ENCODE measurements at places on chromosomes 16 and 17. TPM values are rescaled to one million over a fixed set of nuclear protein-coding genes. Genes with fewer than 3 reads are reported as not detected.

- DNase-seq: peak; percentile 88
Measured at GRCh38 chr17:64130559-64131001, 636 bp upstream of the ERN1 start.

- DNase-seq: no peak
Measured at GRCh38 chr17:6437466-6437865, 2.5 kb upstream of the AIPL1 start.

DNA sequence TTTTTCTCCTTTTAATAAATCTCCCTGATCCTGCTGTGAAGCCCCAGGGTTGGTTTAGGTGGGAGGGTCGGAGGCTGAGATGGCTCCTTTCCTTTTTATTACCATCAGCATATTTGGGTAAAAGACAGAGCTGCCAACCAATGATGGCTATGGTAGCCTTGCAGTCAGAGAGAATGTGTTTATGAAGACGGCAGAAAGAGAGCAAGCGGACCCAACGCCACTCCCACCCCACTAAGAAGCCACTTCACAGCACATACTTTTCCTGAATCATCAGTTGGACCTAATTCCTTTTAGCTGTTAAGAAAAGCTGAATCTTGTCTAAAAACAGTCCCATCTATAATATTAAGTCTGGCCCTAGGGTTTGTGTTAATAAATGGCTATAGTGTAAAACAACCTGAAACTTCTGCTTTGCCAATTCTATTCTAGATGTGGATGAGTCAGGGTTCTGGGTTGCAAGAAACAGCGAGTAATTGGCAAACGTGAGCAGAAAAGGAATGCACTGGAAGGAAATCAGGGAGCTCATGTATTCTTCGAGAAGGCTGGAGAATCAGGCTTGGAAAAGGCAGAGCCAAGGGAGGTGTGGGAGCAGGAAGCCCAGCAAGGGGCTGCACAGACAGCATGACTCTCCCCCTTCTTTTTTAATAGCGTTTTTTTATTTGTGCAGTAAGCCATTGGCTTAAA is 34.0 kb upstream of the PRKCA start:
- peak; percentile 64 for DNase-seq

DNA sequence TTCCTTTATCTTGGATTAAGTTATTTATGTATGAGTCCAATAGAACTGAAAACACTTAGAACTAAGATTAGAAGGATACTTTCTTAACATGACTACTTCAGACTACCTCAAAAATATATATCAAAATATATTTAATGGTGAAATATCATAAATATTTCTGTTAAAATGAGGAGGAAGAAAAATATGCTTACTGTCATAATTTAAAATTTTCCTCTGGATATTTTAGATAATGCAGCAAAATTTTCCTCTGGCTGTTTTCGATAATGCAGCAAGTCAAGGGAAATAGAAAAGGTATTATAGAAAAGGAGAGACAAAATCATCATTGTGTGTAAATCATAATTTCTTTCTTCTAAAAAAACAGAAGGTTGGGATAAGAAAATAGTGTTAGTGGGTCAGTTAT is 263.3 kb downstream of the HS3ST3A1 start:
- DNase-seq: no peak

DNA sequence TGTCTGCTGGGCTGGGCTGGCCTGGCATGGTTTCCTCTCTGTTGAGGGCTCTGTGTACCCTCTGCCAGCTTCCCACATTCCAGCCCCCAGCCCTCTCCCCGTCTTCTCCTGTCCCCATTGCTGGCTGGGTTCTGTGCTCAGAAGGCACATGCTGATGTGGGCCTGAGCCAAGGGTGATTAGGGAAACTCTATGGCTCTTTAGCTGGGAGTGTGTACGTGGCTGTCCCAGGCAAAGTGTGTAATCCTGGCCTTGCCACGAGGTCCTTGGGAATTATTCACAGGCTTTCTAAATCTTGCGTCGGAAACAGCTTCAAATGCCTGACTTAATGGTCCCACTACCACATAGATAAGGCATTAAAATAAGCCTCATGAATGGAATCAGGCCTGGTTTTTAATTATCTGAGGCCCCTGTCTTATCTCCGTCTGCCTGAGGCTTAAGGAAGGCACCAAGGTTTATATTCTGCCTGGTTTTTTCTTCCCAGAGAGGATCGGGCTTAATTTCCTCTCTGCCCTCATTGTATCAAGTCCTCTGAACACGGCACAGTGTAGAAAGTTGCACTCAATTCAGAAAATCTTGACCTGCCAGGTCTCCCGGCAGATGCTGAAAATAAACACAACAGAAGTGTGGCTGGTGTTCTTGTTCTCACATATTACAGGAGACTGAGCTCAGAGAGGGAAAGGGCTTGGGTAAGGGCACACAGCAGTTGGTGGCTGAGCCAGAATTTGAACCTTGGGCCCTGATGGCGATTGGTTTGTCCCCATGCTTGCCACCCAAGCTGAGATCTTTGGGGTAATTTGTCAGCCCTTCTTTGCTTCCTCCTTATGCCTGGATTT is 52.9 kb upstream of the LGALS9 start:
- no peak for DNase-seq

GRCh38 chr17:77817953-77818352 is 140.6 kb upstream of the TNRC6C start:
- DNase-seq: peak; percentile 5

GRCh38 chr17:29613856-29614255 is 8.9 kb downstream of the CORO6 start:
- no peak for DNase-seq

- DNase-seq: no peak
Measured at GRCh38 chr16:177981-178667, 1.6 kb downstream of the HBA1 start.

GRCh38 chr16:84583995-84584394 is 33.9 kb downstream of the COTL1 start:
- DNase-seq: no peak

GRCh38 chr17:81566461-81567126 is 14.4 kb upstream of the FAAP100 start:
- DNase-seq: peak; percentile 90

- no peak for DNase-seq
Measured at GRCh38 chr17:81354954-81355347, 40.3 kb upstream of the BAHCC1 start.

- no peak for DNase-seq
Measured at GRCh38 chr17:21535686-21536375, 156.5 kb upstream of the KCNJ18 start.

GRCh38 chr16:12674071-12674470 is 129.6 kb downstream of the CPPED1 start:
- DNase-seq: peak; percentile 27

DNA sequence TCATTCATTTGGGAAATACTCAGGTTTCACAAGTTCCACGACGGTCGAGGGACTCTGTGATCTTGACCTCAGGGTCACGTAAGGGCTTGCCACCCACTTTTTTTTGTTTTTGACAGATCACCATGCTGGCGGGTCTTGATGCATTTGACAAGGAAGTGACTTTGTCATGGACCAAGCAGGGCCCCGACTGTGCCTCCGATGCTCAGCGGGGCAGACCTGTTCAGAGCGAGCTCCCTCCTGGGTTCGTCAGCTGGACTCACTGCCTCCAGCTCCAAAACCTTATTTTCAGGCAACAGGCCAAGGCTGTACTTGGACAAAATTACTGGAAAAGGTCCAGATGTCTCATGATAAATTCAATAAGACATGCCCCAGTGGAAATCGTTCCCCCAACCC is 9.0 kb upstream of the CLEC18A start:
- no peak for DNase-seq

DNA sequence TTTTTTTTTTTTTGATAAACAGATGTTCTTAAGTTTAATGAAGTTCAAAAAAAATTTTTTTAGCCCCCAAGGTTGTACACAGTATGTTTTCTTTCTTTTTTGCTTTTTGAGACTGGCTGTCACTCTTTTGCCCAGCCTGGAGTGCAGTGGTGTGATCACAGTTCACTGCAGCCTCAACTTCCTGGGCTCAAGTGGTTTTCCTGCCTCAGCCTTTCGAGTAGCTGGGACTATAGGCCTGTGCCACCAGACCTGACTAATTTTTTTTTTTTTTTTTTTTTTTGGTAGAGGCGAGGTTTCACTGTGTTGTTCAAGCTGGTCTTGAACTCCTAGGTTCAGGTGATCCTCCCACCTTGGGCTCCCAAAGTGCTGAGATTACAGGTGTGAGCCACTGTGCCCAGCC is 12.8 kb downstream of the ITGAE start:
- no peak for DNase-seq

DNA sequence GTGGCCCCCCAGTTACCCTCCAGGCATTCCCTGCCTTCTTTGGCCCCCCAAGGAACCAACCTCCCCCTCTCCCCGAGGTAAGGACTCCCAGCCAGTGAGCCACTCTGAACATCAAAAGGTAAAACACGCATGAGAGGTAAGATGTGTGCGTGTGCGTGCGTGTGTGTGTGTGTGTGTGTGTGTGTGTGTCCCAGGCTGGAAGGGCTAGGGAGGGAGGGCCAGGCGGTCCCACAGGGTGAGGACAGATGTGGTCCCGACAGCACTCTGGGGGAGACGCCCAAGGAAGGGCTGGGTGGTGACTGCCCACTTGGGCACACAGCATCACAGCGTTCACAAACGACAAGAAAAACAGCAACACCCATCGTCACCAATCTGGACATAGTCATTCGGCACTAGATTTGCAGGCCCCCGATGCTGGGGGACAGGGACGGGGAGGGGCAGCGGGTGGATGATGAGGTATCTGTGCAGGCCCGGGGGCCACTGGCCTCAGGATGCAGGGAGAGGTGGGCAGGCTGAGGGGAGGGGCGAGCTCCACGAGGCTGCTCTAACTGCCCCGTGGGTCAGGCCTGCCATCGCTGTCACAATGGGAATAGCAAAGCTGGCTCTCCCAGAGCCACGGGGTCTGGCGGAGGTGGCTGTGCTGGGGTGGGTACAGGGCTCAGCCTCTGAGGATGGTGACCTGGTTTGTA is 16.3 kb downstream of the MNT start:
- DNase-seq: no peak

- DNase-seq: no peak
Measured at GRCh38 chr16:70601576-70602575, 44.5 kb upstream of the IL34 start.

DNA sequence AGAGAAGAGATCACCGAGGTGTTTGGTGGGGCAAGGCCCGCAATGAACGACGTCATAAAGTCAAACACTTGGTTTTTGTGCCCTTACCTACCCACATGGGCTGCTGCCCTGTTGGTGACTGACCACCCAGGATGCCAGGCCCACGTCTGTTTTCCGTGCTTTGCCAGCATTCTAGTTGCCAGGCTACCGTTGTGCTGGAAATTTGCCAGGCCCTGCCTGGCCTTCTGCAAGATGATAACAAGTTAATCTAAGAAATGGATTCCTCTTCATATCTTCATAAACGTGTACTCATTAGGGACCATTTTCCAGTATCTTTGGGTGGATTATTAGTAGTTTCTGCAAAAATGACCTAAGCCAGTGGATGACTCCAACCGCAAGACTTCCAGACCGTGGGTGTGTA is 35.4 kb downstream of the SLC6A4 start:
- no peak for DNase-seq

GRCh38 chr16:11949527-11949926 is 7.7 kb upstream of the NPIPB2 start:
- DNase-seq: peak; percentile 60

GRCh38 chr17:71188811-71189492 is 931.9 kb upstream of the SOX9 start:
- DNase-seq: peak; percentile 94

DNA sequence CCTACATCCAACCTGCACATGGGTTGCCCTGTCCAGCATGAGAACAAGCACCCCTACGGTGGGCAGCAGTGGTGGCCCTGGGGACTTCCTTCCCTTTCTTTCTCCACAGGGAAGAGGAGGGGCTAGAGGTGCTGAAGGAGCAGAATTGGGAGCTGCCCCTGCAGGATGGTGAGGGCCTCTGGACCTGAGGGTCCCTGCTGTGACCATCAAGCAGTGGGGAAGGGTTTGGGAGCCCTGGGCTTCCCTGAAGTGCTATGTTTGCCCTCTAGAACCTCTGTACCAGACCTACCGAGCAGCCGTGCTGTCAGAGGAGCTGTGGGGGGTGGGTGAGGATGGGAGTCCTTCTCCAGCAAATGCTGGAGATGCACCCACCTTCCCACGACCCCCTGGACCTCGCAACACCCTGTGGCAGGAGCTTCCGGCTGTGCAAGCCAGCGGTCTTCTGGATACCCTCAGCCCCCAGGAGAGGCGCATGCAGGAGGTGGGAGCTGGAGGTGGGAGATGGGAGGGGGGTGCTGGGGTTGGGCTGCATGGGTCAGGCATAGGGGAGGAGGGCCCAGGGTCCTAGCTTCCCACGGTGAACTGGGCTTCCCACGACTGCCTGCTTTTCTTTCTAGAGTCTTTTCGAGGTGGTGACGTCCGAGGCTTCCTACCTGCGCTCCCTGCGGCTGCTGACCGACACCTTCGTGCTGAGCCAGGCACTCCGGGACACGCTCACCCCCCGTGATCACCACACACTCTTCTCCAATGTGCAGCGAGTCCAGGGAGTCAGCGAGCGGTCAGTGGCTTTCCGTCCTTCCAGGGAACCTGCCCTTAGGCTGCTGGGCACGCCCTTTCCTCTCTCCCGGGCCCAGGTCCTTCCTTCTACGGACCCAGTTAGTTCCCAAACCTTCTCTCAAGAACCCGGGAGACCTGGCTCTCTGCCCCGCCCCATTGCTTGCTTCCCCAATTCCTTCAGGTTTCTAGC is 5.0 kb downstream of the ARHGEF15 start:
- no peak for DNase-seq

GRCh38 chr17:3222505-3222904 is 15.0 kb downstream of the OR1A1 start:
- DNase-seq: no peak

GRCh38 chr16:78843978-78844377 is 744.5 kb downstream of the WWOX start:
- DNase-seq: no peak

DNA sequence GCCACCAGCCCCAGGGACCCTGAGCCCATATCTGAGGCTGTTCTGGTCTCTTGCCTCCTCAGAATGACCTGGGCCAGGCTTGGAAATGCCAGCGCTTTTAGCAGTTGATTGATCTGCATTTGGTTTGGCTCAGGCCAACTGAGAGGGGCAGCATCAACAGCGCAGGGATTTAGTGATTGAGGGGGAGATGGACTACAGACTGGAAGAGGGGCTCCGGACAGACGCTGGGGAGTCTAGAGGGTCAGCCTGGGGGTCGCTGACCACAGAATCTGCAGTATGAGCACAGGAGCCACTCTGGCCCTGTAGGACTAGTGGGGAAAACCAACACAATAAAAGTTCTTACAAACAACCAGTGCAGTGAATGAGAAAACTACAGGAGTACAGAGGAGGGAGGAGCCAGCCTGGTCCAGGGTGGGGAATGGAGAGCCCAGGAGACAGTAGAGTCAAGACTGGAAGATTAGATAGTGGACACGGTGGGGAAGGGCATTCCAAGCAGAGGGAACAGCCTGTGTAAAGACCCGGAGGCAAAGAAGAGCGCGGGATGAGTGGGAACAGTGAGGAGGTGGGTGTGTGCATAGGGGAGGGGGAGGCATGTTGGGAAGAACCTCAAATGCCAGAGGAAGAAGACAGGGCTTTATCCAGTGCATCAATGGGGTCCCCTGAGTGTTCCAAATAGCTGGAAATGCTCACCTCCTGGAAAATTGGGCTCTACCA is 128.9 kb downstream of the MRM1 start:
- DNase-seq: no peak

The MT1F gene
- 9.0 TPM for total RNA-seq

The KDM6B gene
- 0.20 TPM for total RNA-seq

The BRIP1 gene
- 10.7 TPM for total RNA-seq
